ENCODE measurements at places on chromosomes 12 and 14.

DNA sequence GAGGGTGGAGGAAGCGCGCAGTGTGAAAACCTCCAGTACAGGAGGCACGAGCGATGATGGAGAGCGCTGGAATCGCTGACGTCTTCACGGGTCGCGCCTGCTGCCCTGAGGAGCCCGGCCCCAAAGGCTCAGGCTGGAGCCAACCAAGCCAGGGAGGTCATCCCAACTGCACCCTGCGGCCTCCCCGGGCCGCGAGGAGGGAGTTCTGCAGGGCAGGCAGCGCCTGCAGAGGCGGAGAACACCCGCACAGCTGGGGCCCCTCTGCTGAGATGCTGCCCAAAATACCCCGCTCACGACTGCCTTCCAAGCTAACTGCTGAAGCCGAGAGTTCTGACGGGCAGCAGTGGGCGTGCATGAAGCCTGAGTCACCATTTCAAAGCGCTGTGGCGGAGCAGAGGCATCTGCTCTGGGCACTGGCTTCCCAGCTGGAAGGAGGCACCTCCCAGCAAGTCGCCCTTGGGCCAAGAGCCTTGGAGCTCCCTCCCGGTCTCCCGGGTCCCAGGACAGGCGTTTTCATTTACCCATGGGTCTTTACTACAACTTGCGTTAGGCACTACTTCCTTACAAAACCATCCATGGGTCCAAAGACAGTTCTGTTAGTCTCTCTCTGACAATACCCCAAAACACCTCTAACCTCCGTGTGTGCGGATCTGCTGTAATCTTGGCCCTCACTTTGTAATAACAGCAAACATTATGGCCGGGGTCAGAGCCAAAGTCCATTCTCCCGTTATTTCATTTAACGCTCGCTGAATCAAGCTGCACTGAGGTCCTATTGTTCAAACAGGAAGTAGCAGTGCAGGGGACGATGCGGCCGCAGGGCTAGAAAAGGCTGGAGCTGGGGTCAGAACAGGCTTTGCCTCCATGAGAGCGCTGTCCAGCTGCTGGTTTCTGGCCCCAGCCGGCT lies 60.1 kb upstream of the RIMBP2 start:
- DNase-seq, result peak; percentile 23

DNA sequence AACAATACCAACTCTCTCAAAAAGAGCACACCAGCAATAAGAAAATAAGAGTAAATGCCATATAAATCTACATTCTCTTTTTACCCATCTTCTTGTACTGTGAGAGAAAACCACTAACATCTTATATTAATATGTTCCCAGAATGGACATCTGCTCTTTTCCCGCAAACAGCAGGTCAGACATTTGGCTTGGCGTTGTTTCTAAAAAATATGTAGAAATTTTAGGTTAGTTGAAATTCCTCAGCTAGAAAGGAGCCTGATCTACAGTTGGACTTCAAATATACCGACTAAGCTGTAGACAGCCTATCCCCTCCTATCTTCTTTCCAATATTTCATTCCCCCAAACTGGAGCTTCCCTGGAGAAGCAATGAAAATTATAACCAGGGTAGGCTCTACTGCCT lies 88.7 kb downstream of the PPP2R5E start:
- no peak for DNase-seq

DNA sequence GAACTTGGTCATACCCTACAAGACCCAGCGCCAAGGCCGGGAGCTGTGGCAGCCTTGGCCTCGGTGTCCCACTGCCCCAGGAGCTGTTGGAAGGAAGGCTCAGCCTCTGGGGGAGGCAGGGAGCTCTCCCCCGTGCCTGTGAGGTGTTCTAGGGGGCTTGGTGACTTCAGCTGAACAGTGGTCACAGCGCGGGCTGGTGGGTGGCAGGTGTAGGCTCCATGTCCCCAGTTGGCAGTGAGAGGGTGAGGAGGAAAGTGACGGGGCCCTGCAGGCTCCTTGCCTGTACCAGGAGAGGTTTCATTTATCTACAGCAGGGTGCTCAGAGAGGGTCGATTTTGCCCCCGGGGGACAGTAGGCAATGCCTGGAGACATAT lies 47.5 kb downstream of the DLK1 start:
- DNase-seq, result no peak

DNA sequence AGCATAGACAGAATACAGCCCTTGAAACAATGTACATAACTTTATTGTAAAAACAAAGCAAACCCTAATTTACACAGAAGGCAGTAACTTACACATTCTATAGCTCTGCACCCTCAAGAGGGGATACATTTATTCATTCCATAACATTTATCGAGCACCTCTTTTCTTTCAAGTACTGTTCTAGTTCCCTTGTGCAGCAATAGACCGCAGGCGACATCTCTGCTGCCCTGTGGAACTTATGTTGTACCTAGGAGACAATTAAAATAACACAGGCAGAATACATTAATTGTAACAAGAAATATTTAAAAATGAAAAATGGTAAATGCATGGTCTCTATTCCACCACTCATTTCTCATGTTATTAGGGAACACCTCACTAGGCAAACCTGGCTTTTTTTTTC lies 1.4 kb upstream of the ARHGDIB start:
- no peak for DNase-seq

DNA sequence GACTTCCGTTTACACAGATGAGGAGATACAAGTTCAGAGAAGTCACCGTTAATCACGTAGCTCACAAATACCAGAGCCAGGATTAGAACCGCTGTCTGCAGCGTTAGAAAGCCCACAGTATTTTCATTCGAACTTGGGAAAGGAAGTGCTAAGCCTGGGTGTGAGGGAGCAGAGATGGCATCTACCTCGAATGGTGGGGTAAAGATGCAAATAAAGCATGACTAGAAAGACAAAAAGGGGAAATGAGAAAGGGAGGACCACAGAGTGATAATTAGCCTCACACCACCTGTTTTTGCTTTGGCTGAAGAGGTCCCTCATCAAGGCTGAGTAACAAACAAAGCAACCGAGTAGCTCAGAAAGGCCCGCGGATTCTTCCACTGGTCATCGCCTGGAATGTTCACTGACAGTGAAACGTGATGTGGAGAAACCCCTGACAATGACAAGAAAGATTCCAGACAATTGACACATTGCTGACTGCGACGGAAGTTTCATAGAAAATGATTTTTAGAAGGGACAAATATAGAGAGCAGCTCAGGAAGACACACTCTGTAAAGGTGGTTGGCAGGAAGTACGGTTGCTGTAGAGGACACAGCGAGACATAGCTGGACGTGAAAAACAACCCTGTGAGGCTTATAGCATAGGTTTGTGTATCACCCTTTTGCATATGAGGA lies 31.5 kb upstream of the BHLHE41 start:
- DNase-seq, result no peak

GRCh38 chr14:89681086-89682018 lies 264.3 kb upstream of the FOXN3 start:
- DNase-seq, result peak; percentile 23

DNA sequence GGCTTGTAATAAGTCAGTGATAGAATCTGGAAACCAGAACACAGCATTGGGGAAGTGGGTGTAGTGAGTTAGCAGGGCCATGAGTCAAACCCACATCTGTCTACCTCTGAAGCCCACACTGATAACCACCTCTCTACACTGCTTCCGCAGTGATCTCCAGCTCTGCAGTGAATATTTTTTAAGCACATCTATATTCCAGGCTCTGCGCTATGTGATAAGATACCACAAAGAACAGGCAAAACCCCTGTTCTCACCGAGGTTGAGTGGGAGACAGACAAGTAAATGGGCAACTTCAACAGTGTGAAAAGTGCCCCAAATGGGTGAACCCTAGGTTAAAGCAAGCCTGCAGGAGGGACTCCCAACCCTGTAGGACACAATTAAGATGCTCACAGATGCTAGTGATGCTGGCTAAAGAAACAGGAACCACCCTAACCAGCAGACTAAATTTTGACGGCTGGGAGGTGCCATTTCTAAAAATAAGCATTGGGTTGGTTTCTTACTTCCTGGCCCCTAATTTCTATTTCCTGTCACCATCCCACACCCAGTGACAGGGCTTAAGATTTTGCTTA lies 375.0 kb downstream of the DPF3 start:
- DNase-seq, result no peak

DNA sequence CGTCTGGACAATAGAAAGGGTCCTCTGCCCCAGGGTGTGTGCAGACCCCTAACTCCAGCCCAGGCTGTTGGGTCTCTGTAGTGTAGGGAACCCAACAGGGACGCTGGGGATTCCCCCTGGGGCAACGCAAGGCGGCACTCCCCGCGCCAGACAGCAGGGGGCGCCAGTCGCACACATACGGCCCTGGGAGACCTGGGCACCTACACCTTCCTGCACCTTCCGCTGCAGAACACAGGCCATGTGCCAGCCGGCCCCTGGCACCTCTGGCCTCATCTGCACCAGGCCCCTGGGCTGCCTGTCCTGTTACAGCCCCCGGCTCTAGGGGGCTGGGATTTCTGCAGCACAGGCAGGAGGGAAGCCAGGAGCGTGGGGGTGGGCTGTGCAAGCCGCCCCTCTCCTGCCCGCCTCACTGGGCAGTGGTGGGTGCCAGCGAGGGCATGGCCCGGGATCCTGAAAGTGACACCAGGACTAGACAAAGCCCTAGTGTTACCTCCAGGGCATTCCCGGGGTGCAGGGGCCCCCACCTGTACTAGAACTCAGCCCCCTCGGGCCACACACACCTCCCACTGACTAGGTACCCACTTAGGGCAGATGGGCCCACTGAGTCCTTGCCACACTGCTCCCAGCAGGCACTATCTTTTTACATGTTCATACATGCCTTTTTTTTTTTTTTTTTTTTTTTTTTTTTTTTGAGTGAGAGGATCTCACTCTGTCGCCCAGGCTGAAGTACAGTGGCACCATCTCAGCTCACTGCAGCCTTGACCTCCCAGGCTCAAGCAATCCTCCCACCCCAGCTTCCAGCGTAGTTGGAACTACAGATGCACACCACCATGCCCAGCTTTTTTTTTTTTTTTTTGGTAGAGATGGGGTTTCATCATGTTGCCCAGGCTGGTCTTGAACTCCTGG lies 37.5 kb downstream of the CCNK start:
- DNase-seq, result peak; percentile 74

GRCh38 chr14:93536945-93537344 lies 106.2 kb downstream of the UNC79 start:
- DNase-seq, result no peak

- DNase-seq, result no peak
These were observed 15.8 kb downstream of the CCND2 start for GRCh38 chr12:4289231-4289878.

DNA sequence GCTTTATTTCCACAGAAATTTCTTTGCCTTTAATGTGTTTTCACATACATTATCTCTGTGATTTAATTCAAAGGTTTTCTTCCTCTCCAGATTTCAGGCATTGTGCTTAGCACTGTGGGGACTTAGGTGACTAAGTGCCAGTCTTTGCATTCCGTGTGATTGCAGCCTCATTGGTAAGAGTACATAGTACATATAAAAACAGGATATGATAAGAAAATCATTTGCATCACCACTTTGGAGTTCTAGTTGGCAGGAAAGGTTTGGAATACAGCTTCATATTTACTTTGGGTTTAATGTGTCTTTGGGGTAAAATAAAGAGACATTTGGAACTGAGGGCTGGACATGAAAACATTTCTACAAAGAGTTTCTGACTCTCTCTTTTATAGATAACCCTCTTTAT lies 37.8 kb upstream of the C12orf75 start:
- DNase-seq, result no peak

GRCh38 chr12:121189619-121190155 lies 20.2 kb upstream of the P2RX4 start:
- DNase-seq, result no peak

- DNase-seq, result no peak
These were observed 211.1 kb upstream of the RGS6 start for GRCh38 chr14:71720978-71721624.

GRCh38 chr14:24701062-24701461 lies 67.1 kb upstream of the GZMB start:
- DNase-seq, result no peak

GRCh38 chr12:110230655-110231054 lies 50.4 kb upstream of the ATP2A2 start:
- no peak for DNase-seq

- no peak for DNase-seq
These were observed 178.6 kb upstream of the GARIN2 start for GRCh38 chr14:67010602-67011001.

DNA sequence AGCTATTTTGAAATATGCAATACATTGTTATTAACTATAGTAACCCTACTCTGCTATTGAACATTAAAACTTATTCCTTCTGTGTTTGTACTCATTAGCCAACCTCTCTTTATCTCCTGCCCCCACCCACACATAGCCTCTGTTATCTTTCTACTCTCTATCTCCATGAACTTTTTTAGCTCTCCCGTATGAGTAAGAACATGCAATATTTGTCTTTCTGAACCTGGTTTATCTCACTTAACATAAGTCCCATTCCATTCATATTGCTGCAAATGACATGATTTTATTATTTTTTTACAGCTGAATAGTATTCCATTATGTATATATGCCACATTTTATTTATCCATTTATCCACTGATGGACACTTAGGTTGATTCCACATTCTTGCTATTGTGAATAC lies 79.0 kb upstream of the AMIGO2 start:
- no peak for DNase-seq

DNA sequence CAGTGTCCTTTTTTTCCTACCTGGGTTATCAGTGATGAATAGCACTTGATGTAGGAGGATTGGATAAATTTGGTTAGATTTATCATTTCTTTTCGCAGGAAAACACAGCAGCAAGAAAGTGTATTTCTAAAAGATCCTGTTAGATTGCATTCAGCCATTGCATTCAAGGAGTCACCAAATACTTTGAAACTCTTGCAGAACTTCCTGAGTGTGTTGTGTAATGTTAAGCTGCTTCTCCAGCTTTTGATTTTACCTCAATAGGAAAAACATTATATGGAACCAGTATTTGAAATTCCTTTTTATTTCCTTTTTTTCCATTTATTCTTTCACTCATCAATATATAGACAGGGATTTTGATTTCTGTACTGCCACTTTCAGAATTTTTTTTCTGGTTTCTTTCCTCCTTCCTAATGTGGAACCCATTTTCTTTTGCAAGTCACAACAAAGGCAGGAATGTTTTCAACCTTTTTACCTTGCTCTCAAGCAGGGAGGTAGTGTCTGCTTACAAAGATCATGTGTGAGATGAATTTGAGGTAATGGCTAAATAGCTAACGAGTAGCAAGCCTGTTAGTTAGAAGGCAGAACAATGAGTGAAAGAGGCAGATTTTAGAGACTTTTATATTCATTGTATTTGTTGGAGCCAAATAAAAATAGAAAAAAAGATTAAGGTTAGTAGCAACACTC lies 56.2 kb downstream of the PPHLN1 start:
- DNase-seq, result no peak

DNA sequence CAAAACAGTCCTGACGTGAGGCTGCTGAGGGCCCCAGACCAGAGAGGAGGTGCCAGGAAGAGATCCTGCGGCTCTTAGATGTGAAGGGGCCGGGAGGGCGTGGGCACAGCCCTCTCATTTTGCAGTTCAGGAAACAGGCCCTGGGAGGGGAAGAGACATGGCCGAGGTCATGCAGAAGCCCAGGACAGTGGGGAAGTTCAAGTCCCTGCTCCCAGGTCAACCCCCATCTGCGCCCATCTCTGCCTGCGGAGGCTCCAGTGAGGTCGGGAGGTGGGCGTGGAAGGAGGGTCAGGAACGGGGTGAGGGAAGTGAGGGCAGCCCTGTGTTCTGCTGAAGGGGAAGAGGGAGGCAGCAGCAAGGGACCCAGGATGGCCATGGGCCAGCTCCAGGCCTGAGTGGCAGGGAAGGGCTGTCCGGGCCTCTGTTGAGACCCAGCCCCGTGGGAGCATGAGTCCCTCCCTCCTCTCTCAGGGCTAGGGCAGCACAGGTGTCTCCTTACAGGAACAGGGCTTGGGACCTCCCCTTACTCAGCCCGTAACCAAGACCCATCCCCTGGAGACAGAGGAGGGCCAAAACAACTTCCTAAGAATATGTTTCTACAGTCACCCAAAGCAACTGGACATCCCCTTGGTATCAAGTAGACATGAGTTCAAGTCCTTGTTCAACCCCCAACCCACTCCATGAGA lies 90.8 kb downstream of the LGMN start:
- DNase-seq, result no peak
